ENCODE measurements at places on chromosomes 1 and 21.

DNA sequence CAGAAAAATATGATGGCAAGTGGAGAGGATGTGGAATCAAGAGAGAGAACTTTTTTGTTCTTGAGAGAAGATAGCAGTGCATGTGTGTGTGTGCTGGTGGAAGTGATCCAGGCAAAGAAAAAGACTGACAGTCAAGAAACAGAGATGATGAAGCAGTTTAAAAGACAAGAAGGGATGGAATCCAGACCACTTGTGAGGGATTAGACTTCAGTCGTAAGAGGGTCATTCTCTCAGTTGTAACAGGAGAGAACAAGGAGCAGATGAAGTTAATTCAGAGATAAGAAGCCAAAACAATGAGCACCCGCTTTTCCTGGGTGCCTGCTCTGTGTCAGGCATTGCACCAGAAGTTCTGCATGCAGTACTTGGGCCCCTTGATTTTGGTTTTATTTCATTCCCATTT lies 76.6 kb downstream of the RNF220 start:
- no peak for DNase-seq

GRCh38 chr1:6180268-6180706 lies at the start of gene CHD5:
Gene CHD5, minus strand, starts transcription at chr1:6180321. Its CDS starts 298 bp downstream, at chr1:6180023.
- DNase-seq = no peak

- peak; percentile 51 for DNase-seq
Measured at GRCh38 chr1:39091845-39092645, 65.9 kb downstream of the NDUFS5 start.

- peak; percentile 92 for DNase-seq
Measured at GRCh38 chr21:38766987-38767722, 38.6 kb upstream of the ETS2 start.

DNA sequence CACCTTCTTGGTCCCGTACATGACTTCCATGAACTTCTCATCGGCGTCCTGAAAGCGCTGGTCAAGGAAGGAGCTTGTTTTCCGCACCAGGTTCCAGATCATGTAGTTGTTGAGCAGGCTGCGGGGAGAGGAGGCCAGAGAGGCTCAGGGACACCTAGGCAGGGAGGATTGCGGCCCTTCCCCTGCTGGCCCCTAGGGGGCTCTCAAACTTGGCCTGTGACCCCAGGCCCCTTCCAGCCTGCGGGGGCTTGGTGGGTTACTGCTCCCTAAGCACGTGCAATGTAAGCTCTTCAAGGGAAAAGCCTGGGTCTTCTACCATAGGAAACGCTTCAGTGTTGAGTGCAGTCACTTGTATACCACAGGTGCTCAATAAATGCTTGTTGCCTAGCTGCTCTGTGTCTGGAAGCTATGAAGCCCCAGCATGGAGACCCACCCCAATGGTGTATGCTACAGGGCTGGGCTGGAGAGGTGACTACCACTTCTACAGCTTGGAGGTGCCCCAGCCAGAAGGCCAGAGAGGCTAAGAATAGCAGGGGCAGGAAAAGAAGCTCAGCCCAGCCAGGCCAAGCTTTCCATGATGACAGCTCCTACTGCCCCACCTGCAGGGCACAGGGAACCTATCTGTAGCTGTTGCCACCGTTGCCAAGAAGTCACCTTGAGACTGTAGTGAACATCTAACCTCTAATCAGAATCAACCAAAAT lies 45.1 kb downstream of the ECE1 start:
- DNase-seq = no peak

DNA sequence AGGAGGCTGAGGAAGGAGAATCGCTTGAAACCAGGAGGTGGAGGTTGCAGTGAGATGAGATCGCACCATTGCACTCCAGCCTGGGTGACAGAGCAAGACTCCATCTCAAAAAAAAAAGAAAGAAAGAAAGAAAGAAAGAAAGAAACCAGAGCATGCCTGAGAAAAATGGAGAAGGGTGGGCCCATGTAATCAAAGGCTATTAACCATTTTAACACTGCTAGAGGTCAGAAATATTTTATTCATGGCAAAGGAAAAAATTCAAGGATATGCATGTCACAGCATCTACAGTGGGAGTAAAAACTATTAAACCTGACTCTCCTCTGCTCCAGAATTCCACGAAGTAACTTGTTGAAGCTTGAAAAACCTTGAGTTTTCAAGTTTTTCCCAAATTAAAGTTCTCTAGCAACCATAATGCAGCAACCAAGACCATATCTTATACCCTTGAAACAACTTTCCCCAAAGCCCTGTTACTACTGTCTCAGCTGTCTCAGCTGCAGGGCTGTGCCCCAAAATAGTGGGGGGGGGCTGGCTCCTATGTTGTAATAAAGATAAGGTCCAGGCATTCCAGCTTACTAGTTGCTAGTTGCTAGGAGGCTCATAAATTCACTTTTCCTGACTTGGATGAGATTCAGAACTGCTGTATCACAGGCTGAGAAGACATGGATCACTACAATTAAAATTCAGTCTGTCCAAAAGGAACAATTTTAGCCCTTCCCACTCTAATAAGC lies 112.9 kb upstream of the SOD1 start:
- DNase-seq = no peak

DNA sequence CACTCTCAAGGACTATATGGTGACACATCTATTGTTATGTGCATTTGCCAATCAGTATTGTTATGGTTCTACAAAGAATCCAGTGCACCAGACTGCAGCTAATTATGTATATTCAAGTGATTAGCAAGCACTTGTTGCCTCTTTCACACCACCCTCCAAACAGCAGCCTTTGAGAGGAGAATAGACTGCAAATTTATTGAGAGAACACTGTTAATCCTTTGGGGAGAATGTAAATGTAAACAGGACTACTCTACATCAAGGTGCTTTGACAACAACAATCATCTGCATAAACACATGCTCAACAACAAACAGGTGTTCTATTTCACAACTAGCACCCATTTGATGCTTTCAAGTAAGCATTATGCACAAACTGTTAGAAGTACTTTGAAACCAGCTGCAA lies 117.4 kb downstream of the AKT3 start:
- no peak for DNase-seq

DNA sequence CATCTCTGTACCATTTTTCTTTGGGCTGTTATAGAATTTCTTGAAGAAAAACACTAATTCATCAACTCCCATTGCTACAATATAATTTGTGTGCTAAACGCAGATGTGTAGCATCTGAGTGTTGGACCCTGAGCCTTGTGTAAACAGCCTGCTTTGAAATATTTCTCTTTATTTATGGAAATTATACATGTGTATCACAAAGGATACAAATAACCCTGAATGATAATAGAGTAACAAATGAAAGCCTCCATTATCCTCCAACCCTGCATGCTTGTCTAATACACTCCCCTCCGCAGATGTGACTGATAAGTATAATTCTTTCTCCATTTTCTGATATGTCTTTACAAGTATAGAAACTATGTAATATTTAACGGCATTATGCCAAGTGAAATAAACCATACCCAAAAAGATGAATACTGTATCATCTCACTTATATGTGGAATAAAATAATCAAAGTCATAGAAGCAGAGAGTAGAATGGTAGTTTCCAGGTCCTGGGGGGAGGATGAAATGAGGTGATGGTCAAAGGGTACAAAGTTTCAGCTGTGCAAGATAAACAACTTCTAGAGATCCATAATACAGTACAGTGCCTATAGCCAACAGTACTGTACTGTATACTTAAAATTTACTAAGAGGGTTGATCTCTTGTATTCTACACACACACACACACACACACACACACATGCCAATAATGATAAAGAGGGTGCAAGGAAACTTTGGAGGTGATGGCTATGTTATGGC lies 2.8 kb upstream of the ADAM30 start:
- DNase-seq = no peak

GRCh38 chr1:36793452-36793851 lies 240.9 kb downstream of the GRIK3 start:
- no peak for DNase-seq

GRCh38 chr1:8925406-8925805 lies 20.3 kb upstream of the CA6 start:
- DNase-seq = no peak

- no peak for DNase-seq
Measured at GRCh38 chr1:27393641-27394281, 1.3 kb downstream of the GPR3 start.

DNA sequence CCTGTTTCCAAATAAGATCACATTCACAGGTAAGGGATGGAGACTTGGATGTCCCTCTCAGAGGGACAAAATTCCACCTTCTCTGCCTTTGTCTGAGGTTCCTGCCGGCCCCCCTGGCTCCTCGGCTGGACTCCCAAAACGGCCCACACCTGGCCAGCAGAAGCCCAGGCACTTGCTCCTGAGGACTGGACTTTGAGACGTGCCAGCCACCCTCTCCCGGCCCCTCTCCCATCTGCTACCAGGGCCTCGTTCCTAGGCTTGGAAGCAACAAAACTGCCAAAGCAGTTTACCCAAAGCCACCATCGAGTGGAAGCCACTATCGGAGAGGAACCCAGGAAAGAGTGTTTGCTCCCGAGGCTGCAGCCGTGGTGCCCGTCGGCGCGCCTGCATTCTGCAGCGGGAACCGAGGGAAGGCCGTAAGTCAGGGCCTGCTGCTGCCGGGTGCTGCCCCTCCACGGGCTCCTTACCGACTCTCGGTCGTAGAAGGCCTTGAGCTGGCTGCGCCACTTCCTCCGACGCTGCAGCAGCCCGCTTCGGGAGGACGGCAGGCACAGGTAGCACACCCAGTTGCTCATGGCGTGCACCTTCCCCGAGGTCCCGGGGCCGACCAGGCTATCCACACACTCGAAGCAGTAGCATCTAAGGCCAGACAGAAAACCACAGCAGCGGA lies 3.5 kb downstream of the DNMT3L start:
- DNase-seq = no peak
